ENCODE measurements at places on chromosomes 11 and 22. TPM values are rescaled to one million over a fixed set of nuclear protein-coding genes. Genes with fewer than 3 reads are reported as not detected.

DNA sequence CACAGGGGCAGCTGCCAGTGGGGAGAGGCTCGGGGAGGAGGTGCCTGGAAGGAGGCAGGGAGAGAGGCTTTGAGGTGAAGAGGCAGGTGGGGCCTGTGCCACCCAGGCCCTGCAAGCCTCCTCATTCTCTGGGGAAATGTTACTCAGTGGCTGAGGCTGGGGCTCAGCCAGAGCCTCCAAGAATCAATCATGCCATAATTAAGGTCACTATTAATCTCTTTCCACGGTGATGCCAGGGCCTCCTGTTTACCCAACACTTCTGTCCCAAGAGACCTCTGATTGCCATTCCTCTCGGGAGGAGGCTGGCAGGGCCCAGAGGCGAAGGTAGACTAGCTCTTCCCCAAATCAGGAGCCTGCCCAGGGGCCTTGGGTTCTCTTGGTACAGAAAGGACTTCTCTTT is 38.4 kb downstream of the GDPD5 start:
- no peak for DNase-seq

DNA sequence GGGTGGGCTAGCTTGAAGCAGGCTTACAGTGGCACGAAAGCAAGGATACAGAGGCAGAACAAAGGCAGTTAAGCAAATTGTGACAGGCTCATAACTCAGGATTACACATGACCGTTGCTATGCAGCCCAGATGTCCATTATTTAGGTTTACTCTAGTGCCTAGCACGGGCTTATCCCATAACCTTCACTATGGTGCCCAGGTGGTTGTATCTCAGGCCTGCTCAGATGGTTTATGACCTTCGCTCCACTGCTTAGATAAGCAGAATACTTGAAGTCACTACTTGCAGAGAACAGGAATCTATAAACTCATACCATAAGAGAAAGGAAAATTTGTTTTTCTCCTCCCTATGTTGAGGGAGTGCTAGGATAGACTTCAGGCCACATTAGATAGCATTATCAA is 9.0 kb downstream of the OR6M1 start:
- DNase-seq, result no peak

DNA sequence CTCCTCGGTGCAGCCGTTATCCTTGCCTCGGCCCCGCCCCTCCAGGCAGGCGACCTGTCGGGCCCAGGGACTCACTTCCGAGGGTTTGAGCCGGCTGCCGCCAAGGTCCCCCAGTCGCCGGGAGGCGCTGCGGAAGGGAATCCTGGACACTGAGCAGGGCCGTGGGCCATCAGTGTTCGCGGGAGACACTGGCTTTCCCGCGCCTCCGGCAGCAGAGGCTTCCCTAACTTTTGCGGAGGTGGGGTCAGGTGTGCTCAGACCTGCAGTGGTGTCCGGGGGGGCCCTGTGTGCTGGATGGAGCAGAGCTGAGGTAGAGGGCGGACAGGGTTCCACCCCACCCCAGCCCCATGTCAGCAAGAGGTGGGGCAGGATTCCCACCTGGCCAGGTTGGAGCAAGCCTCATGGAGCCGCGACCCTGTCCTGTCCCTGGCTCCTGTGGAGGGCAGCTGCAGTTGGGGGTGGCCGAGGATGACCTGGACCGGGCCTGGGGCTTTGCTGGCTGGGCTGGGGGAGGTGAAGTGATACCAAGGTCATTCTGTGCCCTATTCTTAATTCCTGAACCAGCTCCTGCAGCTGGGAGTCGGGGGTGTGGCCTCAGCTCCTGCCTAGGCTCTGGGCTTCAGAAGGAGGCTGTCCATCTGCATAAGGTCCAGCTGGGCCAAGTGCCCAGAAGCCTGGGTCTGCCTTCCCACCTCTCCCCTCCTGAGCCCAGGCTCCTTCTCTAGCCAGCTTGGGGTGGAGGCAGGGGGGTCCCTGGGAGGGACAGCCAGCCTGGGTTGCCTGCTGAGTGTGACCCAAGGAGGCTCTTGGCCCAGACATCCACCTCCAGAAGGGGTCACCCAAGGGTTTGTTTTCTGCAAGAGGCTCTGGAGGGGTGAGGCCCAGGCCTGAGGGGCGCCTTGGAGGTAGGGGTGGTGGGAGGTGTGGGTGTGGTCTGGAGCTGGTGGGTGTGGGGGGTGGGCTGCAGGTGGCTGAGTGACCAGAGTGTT is 8.4 kb downstream of the TSPAN4 start:
- no peak for DNase-seq

DNA sequence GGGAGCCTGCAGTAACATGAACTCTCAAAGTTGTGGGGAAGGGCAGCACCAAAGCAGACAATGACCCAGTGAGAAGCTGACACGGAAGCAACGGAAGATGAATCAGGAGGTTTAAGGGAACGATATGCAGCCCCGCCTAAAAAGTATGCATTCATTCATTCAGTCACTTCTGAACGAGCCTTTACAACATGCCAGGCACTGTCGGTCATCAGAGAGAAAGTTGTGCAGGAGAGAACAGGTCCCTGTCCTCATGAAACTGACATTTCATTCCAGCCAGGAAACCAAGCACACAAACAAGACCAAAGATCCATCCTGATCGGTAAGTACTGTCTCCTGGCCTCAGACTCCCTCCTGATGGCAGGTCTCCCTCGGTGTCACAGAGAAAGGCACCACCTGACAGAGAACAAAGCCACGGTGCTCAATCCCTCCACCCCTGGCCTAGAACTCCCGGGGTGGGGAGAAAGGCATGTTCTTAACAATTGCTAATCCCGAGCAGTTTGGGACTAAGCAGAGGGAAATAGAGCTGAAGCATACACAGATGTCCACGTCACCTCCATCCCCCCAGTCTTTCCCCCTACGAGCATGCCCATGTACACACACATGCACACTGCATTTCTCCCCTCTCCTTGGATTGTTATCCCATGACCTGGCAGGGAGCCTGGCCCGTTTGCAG is 49.3 kb downstream of the LRFN4 start:
- no peak for DNase-seq

The TMEM135 gene
- total RNA-seq, result 12.2 TPM

The CAT gene
- total RNA-seq, result 108 TPM

DNA sequence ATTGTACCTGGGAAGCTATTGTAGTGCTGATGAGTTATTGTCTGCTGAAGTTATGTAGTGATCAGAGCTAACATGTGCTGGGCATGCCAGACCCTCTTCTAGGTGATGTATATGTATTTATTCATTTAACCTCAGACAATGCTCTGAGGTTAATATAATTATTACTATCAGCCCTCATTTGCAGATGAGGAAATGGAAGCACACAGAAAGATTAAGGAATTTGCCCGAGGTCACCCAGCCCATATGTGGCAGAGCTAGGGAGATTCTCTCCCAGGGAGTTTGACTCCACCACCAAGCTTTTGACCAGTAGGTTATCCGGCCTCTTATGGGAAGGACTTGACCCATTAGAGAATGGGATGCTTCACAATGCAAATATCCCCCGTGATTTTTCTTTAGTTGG is 114.2 kb upstream of the NAV2 start:
- DNase-seq, result peak; percentile 59
